A549 treated with ZK216348 at 1 μM for 4 hours (cell line): ENCODE measurements at places on chromosomes 1 and 21. TPM values are rescaled to one million over a fixed set of nuclear protein-coding genes. Genes with fewer than 3 reads are reported as not detected.

ERICH3 gene
- not detected in 5 replicates for total RNA-seq

PODN gene
- total RNA-seq = not detected in 5 replicates

TSSK3 gene
- 0.25 TPM in 1 of 5 replicates, not detected in the others for total RNA-seq

RALGPS2 gene
- 15.1 to 24.2 TPM (median 19.4 TPM) in 5 replicates for total RNA-seq

UHMK1 gene
- total RNA-seq = 7.4 to 23.1 TPM (median 18.0 TPM) in 5 replicates

ASTN1 gene
- total RNA-seq = not detected in 5 replicates

UBQLN4 gene
- total RNA-seq = 35.1 to 45.0 TPM (median 43.9 TPM) in 5 replicates

CFHR5 gene
- not detected in 5 replicates for total RNA-seq

PCBP3 gene
- 0.89 to 2.4 TPM (median 1.8 TPM) in 5 replicates for total RNA-seq
